ENCODE measurements at places on chromosomes 5 and 9.

GRCh38 chr9:14687042-14687719, 6.1 kb downstream of the ZDHHC21 start:
- DNase-seq = no peak

DNA sequence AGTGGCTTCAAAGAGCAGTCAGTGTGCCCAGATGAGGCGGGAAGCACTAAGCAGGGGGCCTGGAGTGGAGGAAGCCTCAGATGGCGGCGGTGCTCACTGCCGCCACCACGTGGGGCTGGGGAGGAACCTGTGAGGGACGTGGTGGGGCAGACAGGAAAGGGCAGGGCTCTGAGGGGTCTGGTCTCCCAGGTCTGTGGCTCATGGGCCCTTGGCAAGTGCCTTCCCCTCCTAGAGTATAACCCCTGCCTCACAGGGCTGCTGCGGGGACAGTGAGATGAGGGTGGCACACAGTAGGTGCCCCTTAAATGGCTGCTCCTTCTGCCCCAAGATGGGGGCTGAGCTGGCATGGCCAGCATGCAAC, 26.6 kb downstream of the NR5A1 start:
- DNase-seq = no peak

- no peak for DNase-seq
Measured at GRCh38 chr5:167511276-167511675, 780.2 kb upstream of the WWC1 start.

DNA sequence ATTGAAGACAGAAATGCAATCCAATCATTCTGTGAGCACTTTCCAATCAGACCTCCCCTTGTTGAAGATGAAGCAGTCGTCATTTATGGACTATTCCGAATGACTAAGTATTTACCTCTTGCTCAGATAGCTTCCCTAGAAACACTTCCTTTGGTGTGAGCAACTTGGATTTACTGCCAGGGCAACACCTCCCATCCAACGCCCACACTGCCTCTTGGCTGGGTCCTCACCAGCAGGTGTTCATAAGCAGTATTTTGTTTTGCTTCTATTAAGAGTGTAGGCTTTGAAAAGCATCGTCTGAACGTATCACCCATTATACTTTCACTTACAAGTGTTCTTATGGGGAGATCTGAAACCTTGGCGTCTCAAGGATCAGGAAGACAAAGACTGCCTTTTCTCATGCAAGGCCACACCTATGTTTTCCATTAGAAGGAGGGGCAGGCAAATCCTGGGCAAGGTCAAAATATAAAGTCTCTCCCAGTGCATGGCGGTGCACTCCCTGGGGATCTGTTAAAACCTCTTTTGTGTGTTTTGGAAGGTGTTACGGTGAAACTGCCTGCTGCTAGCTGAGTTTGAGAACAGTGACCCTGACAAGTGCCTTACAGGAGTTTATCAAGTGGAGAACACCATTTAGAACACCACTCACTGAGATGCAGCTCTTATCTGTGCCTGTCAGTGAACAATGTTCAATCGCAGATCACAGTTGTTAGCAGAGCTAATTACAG, 10.6 kb upstream of the MARCHF3 start:
- no peak for DNase-seq

- DNase-seq = no peak
Measured at GRCh38 chr9:91647371-91647770, 223.7 kb upstream of the NFIL3 start.

- DNase-seq = no peak
Measured at GRCh38 chr5:124342027-124342471, 404.4 kb downstream of the ZNF608 start.

DNA sequence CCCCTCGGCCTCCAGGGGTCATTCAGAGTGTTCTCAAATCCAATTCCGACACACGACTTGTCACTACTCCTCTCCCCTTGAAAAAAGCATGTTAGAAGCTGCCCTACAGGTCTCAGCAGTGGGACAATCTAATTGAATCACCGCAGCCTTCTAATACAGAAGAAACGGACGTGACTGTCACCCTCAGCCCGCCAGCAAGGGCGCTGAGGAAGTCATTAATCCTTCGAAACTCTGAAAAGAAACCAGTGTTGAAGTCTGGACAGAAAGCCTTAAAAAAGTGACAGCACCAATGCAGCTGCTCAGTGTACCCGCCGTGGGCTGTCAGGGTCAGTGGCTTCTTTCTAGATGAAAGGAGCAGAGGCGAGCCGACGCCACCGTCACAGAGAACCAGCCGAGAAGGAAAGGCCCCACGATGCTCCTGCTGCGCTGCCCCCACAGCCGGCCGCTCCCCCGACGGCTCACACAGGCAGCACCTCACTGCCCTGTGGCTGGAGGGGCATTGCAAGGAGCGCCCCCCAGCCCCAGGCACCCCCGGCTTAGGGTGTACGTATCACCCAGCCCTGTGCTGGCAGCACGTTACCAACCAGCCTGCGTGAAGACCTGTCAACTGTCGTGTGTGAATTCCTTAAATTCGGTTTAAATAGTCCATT, 5.7 kb downstream of the BRD3OS start:
- no peak for DNase-seq
